ENCODE measurements at places on chromosomes 1 and 21.
A peak's percentile ranks its signal among the peaks of the same experiment; 100 is the strongest.

- peak; percentile 93 for DNase-seq
Measured at GRCh38 chr1:56545711-56546110, 33.7 kb downstream of the PLPP3 start.

DNA sequence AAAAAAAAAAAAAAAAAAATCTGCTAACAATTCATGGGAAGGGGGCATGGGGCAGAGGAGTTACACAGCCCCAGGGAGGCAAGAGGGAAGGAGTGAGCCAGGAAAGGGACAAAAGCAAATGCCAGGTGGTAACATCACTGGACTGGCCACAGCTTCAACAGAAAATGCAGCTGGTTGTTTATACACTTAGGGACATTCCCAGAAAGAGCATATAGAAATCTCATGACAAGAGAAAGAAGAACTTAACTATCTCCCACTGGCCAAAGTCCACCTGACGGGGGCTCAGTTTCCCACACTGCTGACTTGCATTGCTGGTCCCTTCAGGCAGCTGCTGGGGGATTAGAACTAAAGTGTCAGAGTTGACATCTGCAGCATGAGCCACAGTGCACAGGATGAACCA is 14.8 kb downstream of the IL12RB2 start:
- no peak for DNase-seq

GRCh38 chr1:46437723-46438122 is 43.6 kb downstream of the FAAH start:
- no peak for DNase-seq

- DNase-seq: no peak
Measured at GRCh38 chr1:21295002-21295401, 4.7 kb upstream of the ECE1 start.
